ENCODE measurements at places on chromosomes 2 and 18.

DNA sequence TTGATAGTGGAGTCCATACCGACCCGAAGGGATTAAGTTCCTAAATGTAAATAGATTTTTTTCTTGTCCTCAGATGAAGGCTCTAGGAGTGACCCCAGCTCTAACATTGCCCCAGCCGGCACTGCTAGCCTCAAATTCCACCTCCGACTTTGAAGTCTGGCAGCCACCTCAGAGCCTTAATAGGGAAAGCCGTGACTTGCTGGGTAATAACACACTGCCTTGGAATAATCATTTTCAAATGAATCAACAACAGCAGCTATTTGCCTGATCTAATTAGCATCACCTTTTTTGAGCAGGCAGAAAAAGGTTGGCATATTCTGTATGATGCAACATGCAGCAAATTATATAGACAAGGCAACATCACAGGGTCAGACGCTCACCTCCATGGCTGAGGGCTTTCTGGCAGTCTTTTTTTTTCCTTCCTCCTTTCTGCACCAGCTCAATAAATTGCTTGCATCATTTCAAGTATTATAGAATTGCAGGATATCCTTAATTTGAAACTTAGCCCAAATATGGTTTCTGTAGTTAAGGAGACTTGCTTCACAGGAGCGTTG lies 276.5 kb upstream of the ATP5MC3 start:
- no peak for DNase-seq

DNA sequence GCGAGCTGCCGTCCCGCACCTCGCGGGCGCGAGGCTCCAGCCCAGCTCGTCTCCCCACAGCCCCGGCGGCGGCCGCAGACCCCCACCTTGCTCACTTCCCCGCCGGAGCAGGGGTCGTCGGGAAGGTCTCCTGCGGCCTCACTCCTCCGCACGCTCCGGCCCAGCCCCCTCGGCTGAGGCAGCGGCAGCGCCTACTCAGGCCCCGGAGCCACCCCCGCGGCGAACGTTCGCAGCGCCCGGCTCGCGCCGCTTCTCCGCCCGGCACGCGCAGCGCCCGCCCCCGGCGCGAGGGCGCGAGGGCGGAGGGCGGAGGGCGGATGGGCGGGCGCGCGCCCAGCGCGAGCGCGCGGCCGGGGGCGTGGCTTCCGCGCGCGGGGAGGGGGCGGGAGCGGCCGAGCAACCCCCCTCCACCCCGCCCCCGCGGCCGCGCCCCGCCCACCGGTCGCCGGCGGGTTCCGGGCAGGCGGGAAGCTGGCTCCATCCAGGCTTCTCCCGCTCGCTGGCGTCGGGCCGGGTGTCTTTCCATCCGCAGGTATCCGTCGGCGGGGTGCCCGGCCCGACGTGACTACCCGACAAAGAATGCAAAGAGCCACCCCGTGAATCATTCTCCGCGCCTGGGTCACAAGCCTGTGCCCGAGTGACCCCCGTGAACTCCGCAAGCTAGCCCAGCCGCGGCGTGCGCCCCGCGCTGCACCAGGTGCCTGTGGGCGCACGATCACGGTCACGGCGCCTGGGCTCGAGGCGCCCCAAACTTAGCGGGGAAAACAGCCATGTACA lies at the start of gene DTNB:
Gene DTNB (minus strand): TSS at position 278 of the 777 bp plus-strand sequence. CDS start 20,917 bp downstream, outside the sequence.
- DNase-seq = peak; percentile 55

GRCh38 chr2:173397539-173397938 lies 42.9 kb downstream of the CDCA7 start:
- DNase-seq = no peak

DNA sequence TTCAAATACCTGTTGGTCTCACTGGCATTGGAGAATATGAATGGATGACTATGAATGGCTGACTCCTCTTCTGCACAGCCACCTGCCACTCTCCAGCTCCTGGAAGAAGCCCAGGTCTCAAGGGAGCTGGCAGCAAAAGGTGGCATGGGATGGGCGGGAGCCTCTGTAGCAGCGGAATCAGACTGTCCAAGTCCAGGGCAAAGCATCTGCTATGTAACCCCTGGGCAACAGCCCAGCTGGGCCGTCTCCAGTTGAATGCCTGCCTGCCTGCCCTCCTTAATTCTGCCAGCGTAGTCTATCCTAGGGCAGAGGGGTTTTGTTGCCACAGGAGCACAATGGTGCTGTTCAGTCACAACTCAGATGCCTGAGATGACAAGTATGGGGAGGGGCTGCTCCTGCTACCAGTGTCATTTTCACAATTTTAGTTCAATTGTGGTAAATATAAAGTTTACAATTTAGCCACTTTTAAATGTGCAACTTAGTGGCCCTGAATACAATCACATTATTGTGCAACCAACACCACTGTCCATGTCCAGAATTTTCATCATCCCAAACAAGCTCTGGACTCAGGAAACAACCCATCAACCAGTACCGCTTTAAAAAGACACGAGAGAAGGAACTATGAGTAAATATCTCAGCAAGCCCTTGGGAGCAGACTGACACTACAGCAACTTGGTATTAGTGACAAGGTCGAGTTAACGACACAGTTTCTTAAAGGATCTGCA lies 115.2 kb downstream of the MYO5B start:
- no peak for DNase-seq

- no peak for DNase-seq
Observed at GRCh38 chr2:101135412-101136296, 15.5 kb downstream of the TBC1D8 start.

DNA sequence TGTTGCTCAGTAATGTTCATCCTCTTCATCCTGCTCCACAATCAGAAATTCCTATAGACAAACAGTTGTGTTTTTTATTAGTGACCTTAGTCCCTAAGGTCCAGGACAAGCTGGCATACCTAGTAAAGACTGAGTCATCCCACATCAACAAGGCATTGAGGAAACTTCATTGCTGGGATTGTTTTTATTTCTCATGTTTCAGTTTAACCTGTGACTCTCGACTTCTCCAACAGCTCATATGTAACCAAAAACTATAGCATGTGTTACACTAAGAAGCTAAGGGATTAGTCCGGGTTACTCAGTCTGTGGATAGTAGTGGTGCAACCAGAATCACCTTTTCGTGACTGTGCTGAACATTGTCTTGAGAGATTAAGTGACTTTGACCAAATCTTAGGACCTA lies 292.1 kb downstream of the RDH14 start:
- no peak for DNase-seq

- DNase-seq = no peak
Observed at GRCh38 chr2:175478096-175478768, 296.7 kb upstream of the ATP5MC3 start.

GRCh38 chr18:32714571-32715148 lies 58.2 kb downstream of the KLHL14 start:
- DNase-seq = no peak

GRCh38 chr2:170222298-170222697 lies 44.4 kb downstream of the MYO3B start:
- DNase-seq = no peak

- no peak for DNase-seq
Observed at GRCh38 chr2:67515538-67515937, 118.4 kb downstream of the ETAA1 start.

GRCh38 chr18:63762518-63762917 lies 12.7 kb upstream of the SERPINB7 start:
- no peak for DNase-seq

GRCh38 chr2:60529136-60529784 lies 24.2 kb downstream of the BCL11A start:
- DNase-seq = no peak

GRCh38 chr2:157267476-157267875 lies 10.0 kb downstream of the GALNT5 start:
- no peak for DNase-seq

DNA sequence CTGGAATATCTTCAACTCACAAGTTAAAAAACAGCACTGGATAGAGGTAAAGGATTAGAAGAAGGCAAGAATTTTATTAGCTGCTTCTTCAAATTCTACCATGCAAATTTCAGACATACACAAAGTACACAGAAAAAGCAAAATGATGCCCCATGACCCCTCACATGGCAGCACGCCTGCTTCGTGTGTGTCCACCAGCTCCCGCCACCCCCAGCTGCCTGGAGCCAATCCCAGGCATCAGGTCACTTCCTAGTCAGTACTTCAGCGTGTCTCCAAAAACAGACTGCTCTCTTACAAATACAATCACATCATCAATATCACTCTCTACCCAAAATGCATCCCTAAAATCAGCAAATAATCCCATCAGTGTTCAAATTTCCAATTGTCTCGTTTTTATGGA lies 35.8 kb downstream of the IMPA2 start:
- no peak for DNase-seq

DNA sequence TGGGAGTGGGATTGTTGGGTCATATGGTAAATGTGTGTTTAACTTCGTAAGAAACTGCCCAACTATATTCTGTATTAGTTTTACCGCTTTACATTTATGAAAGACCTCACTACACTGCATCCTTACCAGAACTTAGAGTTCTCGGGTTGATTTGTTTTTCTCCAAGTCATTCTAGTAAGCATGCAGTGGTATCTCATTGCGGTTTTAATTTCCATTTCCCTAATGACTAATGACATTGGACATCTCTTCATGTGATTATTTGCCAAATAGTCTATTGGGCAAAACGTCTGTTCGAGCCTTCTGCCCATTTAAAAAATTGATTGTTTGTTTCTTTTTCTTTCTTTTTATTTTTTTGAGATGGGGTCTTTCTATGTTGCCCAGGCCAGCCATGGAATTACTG lies 6.8 kb downstream of the FBLN7 start:
- no peak for DNase-seq

GRCh38 chr18:23648940-23649607 lies 13.6 kb downstream of the ANKRD29 start:
- DNase-seq = no peak

GRCh38 chr2:21175895-21176646 lies 52.3 kb downstream of the TDRD15 start:
- DNase-seq = no peak

- no peak for DNase-seq
Observed at GRCh38 chr18:11857177-11857887, 6.1 kb downstream of the CHMP1B start.

GRCh38 chr2:26479131-26479788 lies 1.3 kb upstream of the OTOF start:
- DNase-seq = no peak

- no peak for DNase-seq
Observed at GRCh38 chr18:74419761-74420160, 37.3 kb downstream of the DIPK1C start.

GRCh38 chr2:27149570-27150405 lies 984 bp downstream of the TCF23 start:
- no peak for DNase-seq

- DNase-seq = no peak
Observed at GRCh38 chr2:39546937-39547336, 109.9 kb upstream of the MAP4K3 start.

DNA sequence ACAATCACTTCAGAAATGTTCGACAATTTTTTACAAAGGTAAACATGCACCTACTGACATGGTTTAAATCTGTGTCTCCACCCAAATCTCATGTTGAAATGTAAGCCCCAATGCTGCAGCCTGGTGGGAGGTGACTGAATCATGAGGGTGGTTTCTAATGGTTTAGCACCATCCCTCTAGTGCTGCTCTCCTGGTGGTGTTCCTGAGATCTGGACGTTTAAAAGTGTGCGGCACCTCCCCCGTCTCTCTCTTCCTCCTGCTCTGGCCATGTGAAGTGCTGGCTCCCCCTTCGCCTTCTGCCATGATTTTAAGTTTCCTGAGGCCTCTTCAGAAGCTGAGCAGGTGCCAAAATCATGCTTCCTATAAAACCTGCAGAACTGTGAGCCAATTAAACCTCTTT lies 28.3 kb downstream of the MAP3K2 start:
- DNase-seq = no peak

- no peak for DNase-seq
Observed at GRCh38 chr2:83595121-83595690, 863.9 kb downstream of the SUCLG1 start.

DNA sequence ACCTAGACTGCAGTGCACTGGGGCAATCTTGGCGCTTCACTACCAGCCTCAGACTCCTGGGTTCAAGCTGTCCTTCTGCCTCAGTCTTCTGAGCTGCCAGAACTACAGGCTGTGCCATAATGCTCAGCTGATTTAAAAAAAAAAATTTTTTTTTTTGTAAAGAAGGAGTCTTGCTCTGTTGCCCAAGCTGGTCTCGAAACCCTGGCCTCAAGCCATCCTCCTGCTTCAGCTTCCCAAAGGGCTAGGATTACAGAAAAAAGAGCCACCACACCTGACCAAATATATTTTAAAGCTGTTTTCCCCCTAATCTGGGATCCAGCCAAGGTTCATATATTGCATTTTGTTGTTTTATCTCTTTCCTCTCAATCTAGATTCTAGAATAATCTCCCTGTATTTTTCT lies 82.2 kb downstream of the RAB31 start:
- DNase-seq = no peak

GRCh38 chr2:109239720-109240119 lies 110.7 kb downstream of the SH3RF3 start:
- no peak for DNase-seq

GRCh38 chr18:13447621-13448334 lies 229.2 kb downstream of the LDLRAD4 start:
- no peak for DNase-seq

All from stimulated activated CD4-positive, alpha-beta T cell treated with anti-CD3 and anti-CD28 coated beads, Interleukin-12 subunit alpha, Interleukin-12 subunit beta, amount 100 ng/mL, for 24 hours (primary cell).